Renal pelvis (tissue), 12 donors: ENCODE measurements at places on chromosomes 2 and 18. TPM values are rescaled to one million over a fixed set of nuclear protein-coding genes. Genes with fewer than 3 reads are reported as not detected.

GRCh38 chr2:17643031-17643615 is 102.6 kb downstream of the VSNL1 start:
- no peak for DNase-seq

- DNase-seq = no peak
Measured at GRCh38 chr2:122748552-122749011, 993.1 kb downstream of the TSN start.

DNA sequence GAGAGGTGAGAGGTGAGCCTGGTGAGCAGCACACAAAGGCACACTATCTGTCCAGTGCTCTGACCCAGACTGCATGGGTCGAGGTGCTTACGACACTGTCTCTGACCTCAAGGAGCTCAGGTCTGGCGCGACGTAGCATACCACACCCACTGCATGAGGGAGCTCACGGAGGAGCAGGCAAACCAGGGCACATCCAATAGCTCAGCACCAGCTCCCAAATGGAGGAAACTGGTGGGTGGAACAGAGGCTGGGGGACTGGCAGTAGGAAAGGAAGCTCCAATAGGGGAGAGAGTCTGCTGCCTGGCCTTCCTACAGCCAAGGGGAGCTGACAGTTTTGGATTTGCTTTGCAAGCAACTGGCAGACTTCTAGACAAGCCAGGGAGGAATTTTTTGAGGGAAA is 36.3 kb downstream of the CELF4 start:
- DNase-seq = no peak

DNA sequence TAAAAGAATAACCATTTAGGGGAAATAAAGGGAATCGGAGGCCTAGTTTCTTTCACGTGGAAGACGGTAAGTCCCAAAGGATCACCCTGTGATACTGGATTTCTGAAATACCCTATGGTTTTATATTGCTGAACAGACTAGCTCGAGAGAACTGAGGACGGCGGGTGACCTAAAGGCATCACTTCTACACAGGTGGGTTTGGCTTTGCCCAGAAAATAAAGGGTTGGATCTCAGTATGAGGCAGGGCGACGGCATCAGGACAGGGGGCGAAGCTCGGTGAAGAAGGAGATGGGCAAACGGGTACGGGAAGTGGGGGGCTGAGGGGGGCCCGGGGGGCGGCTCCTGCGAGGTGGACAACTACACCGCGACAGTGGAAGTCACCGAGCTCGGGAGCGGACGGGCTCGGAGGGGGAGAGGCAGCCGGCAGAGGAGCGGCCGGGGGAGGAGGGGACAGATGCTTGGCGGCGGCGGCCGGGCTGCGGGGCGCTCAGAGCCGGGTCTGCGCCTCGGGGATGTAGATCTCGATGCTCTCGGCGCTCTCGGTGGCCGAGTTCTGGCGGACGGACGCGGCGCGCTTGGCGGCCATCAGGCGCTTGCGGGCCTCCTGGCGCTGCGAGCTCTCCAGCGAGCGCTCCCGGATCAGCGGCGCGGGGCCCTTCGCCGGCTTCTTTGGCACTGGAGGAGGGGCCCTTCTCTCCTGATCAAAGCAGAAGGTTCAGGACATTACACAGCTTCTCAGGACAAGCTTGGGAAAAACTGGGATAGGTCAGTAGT is 48.9 kb downstream of the TGIF1 start:
- peak; percentile 60 for DNase-seq

GRCh38 chr2:43206602-43207001 is 19.8 kb downstream of the ZFP36L2 start:
- no peak for DNase-seq

DNA sequence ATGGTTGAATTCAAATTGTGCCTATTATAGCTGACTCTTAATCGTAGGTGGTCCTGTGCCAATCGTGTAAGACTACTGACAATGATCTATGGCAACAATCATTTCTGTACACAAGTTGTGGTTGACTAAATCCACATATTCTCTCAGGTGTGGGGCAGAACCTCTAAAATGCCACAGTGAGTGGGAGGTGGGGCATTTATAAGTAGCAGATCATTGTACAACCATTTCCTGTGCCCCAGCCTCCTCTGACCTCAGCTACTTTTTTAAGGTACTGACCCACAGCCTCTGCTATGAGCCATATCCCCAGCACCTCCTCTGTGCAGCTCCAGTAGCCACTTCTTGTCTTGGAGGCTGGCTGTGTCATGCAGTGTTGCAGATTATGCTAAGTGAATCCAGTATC is 48.6 kb upstream of the RAPH1 start:
- DNase-seq = no peak

DNA sequence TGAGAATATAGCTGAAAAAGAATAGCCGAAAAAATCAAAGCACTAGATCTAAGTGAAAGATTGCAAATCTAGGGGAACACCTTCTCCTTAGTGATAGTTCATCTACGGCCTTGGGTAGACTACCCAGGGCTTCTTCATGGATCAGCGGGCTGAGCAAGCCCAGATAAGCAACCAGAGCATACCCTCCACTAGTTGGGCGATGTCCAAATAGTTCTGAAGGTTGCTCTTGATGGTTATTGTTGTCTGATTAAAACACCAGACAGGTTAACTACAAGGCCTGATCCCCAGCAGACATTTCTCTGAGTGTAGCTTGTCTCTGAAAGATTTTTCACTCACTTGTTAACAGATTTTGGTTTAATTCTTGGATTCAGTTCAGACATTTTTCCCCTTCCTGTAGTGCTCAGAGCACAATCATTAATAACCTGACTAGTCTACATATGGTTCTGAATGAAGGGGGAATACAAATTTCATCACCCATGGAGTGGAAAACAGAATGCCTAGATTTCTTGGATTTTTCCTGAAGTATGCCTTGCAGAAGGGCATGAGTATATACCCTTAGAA is 99.6 kb downstream of the BABAM2 start:
- DNase-seq = no peak

GRCh38 chr2:42663106-42663780 is 94.8 kb downstream of the MTA3 start:
- peak; percentile 69 for DNase-seq

DNA sequence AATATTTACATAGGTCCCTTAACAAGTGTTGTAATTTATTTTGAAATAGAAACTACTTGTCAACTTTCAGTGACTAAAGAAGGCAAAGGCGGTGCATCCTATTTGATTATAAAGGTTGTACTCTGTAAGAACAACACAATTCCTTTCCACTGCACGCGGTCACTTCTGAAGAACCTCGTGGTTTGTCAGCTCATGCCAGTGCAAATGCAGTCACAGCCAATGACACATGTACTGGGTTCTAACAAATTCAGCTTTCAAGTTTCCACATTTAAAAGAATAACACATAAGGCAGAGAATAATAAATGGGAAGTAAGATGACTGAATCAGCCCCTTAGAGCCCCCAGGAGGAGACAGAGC is 39.7 kb downstream of the CYB5A start:
- no peak for DNase-seq

GRCh38 chr2:211591426-211591825 is 947.2 kb downstream of the ERBB4 start:
- DNase-seq = peak; percentile 11

DNA sequence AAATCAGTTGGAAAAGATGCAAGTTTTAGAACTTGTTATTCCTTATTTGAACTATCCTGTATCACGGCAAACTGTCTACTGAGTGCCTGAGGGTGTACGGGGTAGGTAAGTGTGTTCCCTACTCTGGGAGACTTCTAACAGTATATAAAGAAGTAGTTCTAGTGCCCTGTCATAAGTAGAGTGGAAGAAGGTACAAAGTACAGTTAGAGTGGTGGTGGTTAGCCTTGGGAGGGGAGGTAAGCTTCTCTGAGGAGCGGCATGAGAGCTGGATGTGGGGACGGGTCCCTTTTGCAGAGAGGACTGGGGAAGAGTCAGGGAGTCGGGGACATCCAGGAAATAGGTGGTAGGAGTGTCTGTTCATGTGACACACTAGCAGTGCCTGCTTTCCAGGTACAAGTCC is 48.5 kb downstream of the DGKD start:
- DNase-seq = no peak

GRCh38 chr2:227867386-227867785 is 4.0 kb upstream of the DAW1 start:
- DNase-seq = no peak

- DNase-seq = no peak
Measured at GRCh38 chr2:11123001-11123809, 32.1 kb upstream of the SLC66A3 start.

- no peak for DNase-seq
Measured at GRCh38 chr18:12056034-12056883, 37.4 kb upstream of the ANKRD62 start.

GRCh38 chr2:140067661-140068060 is 1287.5 kb upstream of the NXPH2 start:
- DNase-seq = no peak

DNA sequence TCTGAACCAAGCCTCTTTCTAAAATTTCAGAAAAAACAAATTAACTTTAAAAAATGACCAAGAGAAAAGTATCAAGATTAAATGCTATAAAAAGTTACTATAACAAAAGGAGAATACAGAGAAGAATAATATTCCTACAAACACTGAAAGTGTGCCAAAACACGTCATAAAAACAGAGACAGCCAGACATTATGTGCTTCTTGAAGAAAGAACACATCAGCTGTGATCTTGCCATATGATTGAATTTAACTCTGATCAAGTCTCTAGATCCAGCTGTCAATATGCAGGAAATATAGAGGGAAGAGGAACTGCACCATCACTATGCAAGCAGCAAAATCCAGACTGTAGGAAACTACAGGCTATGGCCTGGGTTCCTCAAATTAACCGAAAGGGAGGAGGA is 33.7 kb upstream of the COL5A2 start:
- no peak for DNase-seq

GRCh38 chr2:55518841-55519165 is 715 bp upstream of the CFAP36 start:
- peak; percentile 29 for DNase-seq

DNA sequence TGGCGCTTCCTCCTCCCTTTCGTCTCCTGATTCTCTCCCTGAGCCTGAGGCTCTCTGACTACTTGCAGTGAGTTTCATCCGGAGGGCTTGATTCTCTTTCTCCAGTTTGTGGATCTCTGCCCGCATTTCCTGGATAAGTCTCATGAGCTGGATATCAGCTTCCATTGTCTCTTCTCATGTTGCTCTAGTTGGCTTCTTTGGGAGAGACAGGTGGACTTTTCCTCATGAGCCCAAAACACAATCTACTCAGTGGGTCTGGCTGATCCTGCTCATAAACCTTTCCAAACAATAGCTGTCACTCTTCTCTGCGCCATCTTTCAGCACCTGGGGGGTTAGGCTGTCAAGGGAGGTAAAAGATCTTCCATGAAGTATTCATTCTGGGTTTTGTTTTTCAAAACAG is at the start of gene CCDC195:
Gene CCDC195 (minus strand): TSS at position 165 of the 400 bp plus-strand sequence. CDS start 0 bp downstream, at position 165.
- no peak for DNase-seq

DNA sequence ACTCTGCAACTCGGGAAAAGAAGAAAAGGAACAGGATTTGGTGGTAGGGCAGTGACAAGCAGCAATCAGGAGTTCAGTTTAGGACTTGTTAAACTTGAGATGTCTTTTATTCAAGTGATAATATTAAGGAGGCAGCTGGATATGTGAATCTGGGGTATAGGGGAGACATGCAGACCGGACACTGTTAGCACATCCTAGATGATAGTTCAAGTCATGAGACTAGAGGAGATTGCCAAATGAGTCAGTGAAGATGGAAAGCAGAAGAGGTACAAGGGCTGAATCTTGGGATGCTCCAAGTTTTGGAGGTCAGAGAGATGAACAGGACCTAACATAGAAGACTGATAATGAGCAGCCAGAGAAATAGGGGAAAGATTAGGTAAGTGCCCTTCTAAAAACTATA is 69.5 kb upstream of the PSME4 start:
- no peak for DNase-seq

GRCh38 chr2:233865838-233866237 is 2.3 kb downstream of the MSL3B start:
- DNase-seq = no peak

- DNase-seq = no peak
Measured at GRCh38 chr2:13533524-13533922, 816.8 kb downstream of the TRIB2 start.

DNA sequence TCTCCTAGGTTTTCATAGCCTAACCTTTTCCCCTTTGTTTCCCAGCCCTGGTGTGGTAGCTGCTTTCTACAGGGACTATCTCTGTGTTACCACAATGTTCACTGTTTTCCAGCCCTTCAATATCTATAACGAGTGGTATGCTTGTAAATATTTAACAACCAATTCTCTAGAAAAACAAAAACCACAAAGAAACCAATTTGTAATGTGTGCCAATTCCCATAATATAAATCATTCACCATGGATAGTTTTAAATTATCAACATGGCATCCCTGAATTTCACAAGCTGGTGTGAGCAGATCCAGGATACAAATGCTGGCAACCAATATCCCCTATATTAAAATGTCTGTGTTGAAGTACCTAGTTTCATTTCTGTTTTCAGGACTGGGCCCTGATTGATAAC is 207.5 kb upstream of the FBXO11 start:
- DNase-seq = no peak

- no peak for DNase-seq
Measured at GRCh38 chr2:157843081-157843480, 33.0 kb downstream of the ACVR1 start.

DNA sequence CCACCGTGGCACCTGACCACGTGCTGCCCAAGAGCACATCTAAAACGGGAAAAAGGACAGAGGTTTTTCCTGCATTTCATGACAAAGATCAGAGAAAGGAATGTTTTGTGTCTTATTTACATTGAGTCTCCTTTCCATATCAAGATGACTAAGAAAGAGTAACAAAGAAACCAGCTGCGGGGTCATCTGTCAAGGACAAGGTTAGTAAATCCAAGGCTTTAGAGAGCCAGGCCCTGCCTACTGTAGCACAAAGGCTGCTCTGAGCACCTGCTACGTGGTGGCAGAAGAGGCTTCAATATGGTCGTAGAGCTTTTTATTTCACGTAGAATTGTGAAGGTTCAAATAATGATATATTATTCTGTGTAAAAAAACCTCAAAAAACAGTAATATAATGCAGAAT is 51.0 kb downstream of the PRELID3A start:
- no peak for DNase-seq

DNA sequence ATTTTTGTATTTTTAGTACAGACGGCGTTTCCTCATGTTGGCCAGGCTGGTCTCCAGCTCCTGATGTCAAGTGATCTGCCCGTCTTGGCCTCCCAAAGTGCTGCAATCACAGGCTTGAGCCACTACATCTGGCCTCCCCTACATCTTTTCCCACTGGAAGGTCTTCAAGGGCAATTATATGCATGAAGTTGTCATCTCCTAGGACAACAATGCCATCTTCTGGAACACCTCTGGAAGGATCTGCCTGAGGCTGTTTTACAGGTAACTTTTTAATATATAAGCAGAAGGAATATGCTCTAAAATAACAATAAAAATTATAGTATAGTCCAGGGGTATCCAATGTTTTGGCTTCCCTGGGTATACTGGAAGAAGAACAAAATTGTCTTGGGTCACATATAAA is 321.4 kb downstream of the AFF3 start:
- DNase-seq = no peak

Gene GREB1L
- 1.7 TPM for polyA plus RNA-seq

Gene CCDC138
- 13.7 TPM for polyA plus RNA-seq

Gene RNF125
- 2.0 TPM for polyA plus RNA-seq
